ENCODE measurements at places on chromosomes 7 and 10.

- no peak for DNase-seq
These were observed 6.1 kb upstream of the STAM start for GRCh38 chr10:17637869-17638268.

DNA sequence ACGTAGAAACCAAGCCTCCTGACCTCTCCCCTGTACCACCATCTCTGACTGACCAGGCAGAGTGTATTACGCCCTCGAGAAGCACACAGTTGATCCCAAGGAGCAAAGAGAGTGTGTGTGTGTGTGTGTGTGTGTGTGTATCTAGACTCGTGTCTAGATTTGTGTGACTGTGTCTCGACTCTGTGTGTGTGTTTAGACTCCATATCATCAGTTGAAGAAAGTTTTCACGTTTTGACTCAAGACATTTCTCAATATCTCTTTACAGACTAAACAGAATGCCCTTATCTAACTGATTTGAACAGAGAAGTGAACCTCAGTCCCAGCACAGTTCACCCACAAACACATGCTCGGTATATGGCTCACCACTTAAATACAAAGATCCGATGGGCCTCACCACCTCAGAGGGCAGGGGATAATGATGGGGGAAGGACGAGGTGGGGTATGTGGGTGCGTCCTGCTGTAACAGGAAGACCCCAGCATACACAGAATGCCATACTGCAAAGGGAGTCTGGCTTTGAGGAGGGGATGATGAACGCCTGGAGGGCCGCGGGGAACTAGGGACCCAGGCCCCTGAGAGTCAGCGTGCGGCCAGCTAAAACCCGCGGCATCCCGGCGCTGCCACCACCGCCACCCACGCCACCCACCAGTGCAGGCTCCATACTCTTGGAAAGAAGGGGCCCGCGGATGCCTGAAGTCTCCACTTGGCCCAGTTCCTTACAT lies 780 bp downstream of the ALDH18A1 start:
- DNase-seq, result no peak

- no peak for DNase-seq
These were observed 49.2 kb upstream of the CPN1 start for GRCh38 chr10:100130831-100131230.

GRCh38 chr7:156753630-156754029 lies 113.1 kb downstream of the RNF32 start:
- DNase-seq, result no peak

DNA sequence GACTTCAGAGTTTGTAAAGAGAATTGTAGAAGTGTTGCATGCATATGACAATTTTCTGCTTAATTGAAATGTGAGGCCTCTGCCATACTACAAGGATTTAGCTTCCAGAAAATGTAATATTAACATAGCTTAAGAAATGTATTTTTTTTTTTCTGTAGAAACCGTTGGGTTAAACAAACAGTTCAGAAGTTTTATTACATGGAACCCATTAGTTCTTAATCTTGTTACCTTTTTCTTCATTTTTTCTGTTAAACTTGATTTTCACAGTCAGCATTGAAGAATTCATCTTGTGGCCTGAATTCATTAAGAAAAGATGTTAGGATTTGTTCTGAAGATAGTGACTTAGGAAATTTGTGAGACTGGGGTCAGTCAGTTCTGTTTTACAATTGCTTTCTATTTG lies 4.9 kb downstream of the PTEN start:
- DNase-seq, result no peak

DNA sequence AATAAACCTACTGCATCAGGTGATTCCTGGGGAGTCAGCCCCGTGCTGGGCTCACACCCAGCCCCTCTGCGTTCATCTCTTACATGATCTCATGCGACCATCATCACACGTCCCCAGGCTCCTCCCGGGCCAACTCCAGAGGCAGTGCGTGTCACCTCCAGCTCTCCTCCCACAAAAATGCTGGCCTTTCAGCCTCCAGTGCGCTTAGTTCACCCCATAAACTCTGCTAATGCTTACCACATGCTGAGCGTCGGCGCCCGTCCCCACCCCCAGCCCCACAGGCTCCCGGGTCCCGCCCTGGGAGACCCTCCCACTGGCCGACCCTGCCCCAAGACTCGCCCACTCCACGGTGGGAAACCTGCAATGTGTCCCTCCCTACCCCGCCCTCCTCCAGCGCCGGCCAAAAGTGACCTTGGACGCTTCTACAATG lies 816 bp upstream of the SDK1 start:
- no peak for DNase-seq

DNA sequence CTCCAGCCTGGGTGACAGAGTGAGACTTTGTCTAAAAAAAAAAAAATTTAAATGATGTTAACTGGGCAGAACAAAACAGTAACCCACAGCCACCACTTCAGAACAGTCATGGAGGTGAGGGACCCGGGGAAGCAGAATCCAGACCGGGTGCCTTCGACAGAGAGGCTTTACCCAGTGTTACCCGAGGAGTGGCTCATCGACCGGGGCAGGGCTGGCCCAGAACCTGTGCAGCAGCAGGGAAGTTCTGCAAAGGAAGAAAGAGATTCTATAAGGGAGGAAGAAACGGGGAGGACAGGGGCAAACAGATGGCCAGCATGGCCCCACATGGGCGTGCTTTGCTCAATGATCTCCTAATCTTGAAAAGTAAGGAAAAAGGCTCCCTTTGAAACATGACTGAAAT lies 26.0 kb upstream of the UBE3C start:
- DNase-seq, result no peak

DNA sequence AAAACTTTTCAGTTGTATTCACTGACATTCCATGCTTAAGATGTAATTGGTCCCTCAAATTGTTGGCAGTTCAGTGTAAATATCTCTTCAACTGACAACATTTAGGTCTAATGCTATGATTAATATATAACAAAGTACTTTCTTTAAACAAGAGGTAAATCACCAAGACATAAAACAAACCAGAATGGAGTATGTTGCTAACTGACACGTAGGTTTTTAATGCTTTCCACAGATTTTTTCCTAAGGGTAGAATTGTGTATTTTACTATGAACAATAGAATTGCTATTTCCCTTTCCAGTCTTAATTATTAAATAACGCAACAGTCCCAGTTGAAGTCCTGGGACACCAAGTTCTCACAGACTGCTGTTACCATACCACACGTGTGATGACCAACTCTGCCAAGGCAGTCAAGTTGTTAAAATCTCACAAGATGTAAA lies 4.1 kb downstream of the JCAD start:
- no peak for DNase-seq

DNA sequence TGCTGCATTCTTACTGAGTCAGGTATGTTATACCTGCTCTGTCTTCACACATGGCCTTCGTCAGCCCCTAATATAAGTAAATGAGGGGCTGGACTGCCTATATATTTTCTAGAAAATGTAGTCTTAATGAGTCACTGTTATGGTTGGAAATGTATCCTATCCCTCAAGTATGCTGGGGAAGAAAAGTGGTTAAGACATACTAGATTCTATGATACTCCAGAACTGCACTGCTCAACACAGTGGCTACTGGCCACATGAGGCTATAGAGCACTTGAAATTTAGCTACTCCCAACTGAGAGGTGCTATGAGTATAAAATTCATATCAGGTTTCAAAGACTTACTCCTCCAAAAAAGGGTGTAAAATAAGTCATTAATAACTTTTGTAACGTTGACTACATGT lies 104.3 kb upstream of the STEAP1B start:
- DNase-seq, result no peak

GRCh38 chr10:70851597-70852475 lies 36.1 kb downstream of the SGPL1 start:
- no peak for DNase-seq

- DNase-seq, result no peak
These were observed 58.2 kb downstream of the GPR141 start for GRCh38 chr7:37741776-37742175.

- no peak for DNase-seq
These were observed 5.1 kb downstream of the PRLHR start for GRCh38 chr10:118590334-118590733.

DNA sequence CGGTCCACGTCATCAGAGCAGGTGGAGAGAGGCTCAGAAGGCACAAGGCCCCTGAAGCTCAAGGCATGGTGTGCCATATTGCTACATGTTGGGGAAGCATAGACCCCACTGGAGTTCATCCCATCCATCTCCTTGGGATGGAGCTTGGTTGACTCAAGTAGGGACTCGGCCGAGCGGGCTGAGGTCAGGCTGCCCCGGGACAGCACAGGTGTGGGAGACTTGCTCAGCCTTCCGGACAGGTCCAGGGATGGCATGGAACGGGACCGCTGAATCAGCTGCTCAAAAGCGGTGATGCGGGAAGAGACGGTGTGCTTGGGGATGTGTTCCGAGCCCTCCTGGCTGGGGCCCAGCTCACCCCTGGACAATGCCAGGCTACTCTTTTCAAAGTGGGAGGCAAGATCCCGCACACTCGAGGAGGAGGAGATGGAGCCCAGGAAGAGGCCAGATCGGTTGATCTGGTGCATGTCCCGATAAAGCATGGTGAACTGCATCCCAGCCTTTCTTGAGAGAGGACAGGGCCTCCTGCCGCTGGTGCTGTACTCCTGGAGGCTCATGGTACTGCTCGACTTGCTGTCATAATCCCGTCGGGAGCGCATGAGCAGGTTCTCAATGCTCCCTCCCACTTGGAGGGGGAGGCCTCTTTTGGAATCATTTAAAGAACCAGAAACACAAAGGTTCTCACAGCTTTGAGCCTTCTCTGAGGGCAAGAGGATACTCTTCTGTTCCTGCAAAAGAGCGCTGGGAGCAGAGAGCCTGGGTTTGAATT lies 65.6 kb upstream of the PDLIM1 start:
- DNase-seq, result no peak

- no peak for DNase-seq
These were observed 1256.1 kb upstream of the LRRN3 start for GRCh38 chr7:109834851-109835250.

DNA sequence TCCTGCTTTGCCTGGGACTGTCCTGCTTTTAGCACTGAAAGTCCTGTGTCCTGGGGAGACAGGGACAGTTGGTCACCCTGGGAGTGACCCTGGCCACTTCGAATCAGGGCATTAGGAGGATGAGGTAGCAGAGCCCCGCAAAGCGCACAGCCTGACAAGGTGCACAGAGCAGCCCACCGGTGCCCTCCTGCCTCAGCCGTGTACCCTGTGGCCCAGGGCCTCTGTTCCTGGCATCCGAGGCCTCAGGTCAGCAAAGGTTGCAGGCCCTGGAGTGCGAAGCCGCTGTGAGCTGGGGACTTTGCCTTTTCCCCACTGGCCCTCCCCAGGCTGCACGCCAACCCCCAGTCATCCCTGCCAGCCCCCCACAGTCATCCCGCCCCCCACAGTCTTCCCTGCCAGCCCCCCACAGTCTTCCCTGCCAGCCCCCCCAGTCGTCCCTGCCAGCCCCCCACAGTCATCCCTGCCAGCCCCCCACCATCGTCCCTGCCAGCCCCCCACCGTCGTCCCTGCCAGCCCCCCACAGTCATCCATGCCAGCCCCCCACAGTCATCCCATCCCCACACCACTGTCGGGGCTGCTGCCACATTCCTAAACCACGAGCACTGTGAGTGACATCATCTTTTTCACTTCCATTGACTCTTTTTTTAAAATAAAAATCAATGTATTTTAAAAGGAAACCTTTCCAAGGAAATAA lies 91.8 kb downstream of the RGS10 start:
- no peak for DNase-seq

DNA sequence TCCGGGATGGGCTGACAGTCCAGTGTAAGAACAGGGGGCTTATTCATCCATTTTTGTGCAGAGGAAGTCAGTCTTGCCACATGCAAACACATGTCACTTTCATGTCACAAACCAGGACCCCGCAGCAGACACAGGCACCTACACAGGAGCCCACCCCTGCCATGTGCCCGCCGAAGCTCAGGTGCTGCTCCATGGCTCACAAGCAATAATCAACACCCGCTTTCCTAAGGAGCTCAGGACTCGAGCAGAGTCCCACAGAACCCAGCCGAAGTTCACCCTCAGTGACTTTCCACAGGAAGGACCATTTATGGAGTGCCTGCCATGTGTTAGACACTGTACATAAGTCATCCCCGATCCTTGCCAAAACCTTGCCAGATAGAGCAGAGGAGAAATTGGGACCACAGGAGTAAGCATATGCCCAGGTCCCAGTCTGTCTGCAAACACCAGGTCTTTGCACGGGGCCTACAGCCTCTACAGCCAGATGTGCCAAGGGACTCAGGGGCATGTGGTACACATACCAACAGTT lies 99.4 kb downstream of the EBF3 start:
- no peak for DNase-seq

- no peak for DNase-seq
These were observed 45.2 kb downstream of the INPP5A start for GRCh38 chr10:132582771-132583170.

- DNase-seq, result no peak
These were observed 25.8 kb upstream of the AMPH start for GRCh38 chr7:38656968-38657367.

All from activated CD4-positive, CD25-positive, alpha-beta regulatory T cell (primary cell).